ENCODE measurements at places on chromosomes 3 and 15. TPM values are rescaled to one million over a fixed set of nuclear protein-coding genes. Genes with fewer than 3 reads are reported as not detected.

The SLC22A14 gene
- 0.51 TPM for total RNA-seq

The SCAMP5 gene
- 53.2 TPM for total RNA-seq

DNA sequence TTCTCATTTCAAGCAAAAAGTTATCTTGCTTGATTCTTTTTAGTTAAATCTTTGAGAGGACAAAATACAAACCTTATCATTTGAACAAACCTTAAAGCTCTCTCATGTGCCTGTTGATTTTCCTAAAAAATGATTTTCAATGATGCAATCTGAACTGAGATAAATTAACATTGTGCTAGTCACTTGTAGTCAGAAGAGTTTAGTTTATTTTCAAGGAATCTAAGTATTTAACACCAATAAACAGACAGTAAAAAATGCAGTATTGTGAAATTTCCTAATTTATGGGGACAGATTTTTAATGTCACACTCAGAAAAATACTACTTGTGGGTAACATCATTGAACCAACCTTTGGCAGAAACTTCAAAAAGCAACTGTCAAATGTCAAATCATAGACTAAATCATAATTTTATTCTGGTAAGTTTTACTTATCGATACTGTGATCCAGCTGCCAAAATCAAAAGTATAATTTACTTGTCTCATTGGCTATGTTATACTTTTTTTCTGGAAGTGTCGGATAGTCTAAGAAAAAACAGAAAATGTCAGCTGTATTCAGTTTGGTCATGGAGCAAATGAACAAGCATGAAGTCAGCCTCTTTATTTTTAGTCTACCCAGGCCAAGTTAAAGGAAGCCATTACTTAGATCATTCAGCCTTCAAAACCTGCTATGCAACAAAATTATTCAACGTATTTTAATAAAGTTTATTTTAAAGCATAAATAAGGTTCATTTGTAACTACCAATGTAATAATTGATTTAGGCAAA lies 52.4 kb upstream of the FNDC3B start:
- ATAC-seq: no peak

- ATAC-seq: no peak
Observed at GRCh38 chr3:16912400-16913263, 27.9 kb downstream of the PLCL2 start.

GRCh38 chr15:27670486-27671209 lies 428.5 kb downstream of the OCA2 start:
- ATAC-seq: peak; percentile 66

GRCh38 chr3:160078533-160078932 lies 89.9 kb downstream of the IL12A start:
- no peak for ATAC-seq

- no peak for ATAC-seq
Observed at GRCh38 chr15:77985931-77986480, 91.5 kb downstream of the TBC1D2B start.

DNA sequence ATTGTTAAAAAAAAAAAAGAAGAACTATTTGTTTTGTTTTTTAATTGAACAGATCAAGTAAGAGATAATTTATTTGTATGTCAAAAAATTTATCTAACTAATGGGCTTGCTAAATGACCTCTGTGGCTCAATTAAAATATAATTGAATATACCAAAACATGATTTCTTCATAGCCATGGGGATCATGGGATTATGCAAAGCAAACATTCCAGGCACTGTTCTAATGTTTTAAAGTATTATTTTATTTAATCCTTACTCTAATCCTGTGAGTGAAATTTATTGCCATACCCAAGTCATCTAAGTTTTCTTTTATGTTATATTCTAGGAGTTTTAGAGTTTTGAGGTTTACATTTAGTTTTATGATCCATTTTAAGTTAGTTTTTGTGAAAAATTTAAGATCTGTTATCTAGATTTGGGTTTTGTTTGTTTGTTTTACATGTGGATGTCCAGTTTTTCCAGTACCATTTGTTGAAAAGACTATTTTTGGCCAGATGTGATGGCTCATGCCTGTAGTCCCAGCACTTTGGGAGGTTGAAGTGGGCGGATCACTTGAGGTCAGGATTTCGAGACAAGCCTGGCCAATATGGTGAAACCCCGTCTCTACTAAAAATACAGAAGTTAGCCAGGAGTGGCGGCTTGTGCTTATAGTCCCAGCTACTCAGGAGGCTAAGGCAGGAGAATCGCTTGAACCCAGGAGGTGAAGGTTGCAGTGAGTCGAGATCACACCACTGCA lies 52.3 kb upstream of the CNOT10 start:
- ATAC-seq: no peak

DNA sequence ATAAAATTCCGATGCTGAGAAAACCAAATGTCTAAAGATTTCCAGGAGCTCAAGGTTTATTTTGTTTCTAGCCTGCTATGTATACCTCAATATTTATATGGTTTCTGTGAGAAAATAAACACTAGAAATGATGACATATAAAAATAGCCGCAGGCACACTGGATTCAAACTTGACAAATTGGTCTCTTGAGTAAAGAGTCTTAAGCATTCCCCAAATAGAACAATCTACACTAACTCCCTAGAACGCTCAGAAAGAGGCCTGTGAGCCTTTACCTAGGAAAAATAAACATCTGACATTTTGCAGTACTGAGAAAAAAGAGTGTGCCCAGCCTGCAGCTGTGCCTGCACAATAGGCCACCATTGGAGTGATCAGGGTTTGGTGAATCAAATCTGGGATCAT lies 75.2 kb downstream of the NEK10 start:
- ATAC-seq: peak; percentile 33

All from motor neuron (in vitro differentiated cells).